ENCODE measurements at places on chromosomes 2 and 18.

DNA sequence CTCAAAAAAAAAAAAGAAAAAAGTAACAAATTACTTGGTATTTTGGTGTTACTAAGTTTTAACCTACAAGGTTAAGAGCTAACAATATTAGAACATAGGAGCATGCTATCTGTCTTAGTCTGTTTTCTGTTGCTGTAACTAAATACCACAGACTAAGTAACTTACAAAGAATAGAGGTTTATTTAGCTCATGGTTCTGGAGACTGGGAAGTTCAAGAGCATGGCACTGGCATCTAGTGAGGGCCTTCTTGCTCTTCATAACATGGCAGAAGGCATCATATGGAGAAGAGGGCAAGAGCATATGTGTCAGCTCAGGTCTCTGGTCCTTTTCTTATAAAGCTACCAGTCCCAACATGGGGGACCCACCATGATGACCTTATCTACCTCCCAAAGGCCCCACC, 36.5 kb downstream of the SMARCAL1 start:
- DNase-seq: no peak

GRCh38 chr2:9135822-9136558, 70.6 kb upstream of the ASAP2 start:
- no peak for DNase-seq

DNA sequence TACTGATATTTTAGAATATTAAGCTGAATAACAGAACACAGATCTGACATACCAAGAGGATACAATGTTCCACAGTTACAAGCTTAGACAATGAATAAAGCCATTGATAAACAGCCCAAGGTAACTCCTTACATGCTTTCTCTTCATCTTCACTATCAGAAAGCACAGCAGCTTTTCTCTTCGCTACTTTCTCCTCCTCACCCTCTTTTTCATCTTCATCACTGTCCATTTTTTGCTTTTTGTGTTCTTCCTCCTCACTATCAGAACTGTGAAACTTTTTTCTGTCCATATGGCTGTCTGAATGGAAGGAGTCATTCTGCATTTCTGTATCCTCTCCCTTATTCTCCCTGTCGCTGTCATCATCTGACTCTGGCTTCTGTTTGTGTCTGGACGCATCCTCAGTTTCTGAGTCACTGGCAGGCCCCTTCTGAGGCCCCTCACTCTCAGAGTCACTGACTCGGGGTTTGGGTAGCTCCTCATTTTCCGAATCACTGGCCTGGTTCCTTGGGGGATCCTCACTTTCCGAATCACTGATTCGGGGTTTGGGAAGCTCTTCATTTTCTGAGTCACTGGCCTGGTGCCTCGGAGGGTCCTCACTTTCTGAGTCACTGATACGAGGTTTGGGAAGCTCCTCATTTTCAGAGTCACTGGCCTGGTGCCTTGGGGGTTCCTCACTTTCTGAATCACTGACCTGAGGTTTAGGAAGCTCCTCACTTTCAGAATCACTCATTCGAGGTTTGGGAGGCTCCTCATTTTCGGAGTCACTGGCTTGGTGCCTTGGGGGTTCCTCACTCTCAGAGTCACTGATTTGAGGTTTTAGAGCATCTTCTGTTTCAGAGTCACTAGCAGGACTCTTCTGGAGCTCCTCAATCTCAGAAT, 21.5 kb downstream of the IWS1 start:
- DNase-seq: no peak

GRCh38 chr2:3485166-3485565, 34.2 kb downstream of the ADI1 start:
- DNase-seq: no peak

GRCh38 chr2:2146969-2147900, 183.8 kb downstream of the MYT1L start:
- DNase-seq: no peak

DNA sequence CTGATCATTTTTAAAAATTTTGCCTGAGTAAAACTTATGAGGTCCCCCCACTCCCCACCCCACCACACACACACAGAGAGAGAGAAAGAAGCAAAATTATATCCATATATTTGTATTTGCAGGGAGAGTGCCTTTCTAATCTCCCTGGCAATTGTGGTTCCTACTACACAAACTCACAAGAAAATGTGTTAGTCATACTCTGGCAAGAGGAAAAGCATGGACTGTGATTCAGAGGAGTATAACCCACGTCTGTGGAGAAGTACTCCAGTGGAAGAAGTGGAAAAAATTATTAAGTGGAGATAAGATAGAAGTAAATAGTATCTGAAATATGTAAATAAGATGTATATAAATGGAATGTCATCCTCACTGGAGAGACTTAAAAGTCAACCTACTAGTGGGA, 114.0 kb downstream of the DSEL start:
- no peak for DNase-seq

GRCh38 chr2:18803141-18803939, 214.0 kb upstream of the NT5C1B start:
- DNase-seq: no peak

DNA sequence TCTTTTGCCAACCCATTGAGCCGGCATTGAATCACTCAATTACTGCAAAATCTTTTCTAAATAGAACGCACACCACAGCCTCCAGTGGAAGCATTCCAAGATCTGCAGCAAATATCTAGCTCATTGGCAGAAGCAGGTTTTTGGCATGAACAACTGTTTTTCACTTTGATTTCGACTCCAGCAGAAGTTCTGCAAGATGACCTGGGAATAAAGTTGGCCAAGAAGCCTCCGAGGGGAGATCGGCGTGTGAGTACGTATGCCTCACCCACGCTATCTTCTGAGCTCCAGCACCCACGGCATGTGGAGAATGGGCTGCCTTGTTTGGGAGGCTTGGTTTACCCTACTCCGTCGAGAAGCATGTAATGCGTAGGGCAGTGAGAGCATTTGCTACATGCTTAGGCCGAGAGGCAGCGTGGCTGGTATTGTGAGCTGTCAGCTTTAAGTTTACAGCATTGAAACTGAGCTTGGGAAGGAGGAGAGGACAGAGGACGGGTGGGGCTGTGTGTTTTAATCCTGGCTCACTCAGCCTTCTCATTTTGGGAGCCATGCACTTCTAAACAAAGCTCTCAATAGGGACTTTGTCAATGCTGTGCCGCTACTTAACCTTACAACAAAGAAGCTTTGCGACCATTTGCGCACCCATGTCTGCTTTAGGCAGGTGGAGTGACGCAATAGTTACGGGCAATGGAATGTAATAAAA, 10.5 kb downstream of the PCARE start:
- DNase-seq: no peak

- DNase-seq: no peak
Measured at GRCh38 chr2:145228506-145228905, 708.6 kb upstream of the ZEB2 start.

- DNase-seq: no peak
Measured at GRCh38 chr2:218822622-218823021, 9.0 kb downstream of the PRKAG3 start.

GRCh38 chr18:45203677-45204076, 411.6 kb upstream of the SLC14A2 start:
- DNase-seq: no peak

DNA sequence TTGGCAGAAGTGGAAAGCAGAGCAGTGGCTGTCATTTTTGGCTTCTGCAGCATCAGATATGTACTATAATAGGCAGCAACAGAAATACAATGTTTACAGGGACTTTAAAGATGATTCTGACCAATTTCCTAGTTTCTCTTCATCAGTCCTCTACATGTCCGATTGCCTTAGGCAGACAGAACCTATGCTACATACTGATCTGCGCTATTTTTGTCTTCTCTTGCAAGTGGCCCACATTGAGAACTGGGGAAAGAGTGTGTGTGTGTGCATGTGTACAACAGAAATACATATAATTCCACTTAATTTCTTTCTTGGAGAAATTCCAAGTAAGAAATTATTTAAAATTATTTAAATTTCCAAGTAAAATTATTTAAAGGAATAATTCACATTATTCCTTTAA, 77.1 kb upstream of the CHRNA1 start:
- DNase-seq: no peak

GRCh38 chr2:47554311-47554905, 151.5 kb downstream of the MSH2 start:
- DNase-seq: no peak

GRCh38 chr2:28343184-28343942, 49.3 kb upstream of the FOSL2 start:
- no peak for DNase-seq

DNA sequence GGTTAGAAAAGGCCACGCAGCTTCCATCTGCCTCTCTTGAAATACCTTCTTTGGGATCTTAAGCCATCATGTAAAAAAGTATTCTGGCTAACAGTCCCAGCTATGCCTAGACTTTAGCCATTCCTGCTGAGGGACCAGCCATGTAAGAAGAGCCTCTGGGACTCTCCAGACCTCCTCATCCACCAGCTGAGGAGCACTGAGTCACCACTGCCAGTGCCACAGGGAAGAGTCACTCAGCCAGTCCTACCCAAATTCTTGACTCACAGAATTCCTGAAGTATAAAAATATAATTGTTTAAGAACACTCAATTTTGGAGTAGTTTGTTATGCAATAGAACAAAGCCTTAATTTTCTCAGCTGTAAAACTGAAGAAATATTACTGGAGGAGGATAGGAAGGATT, 436.7 kb downstream of the ZEB2 start:
- no peak for DNase-seq

GRCh38 chr2:9982248-9982647, 30.8 kb downstream of the GRHL1 start:
- DNase-seq: no peak

GRCh38 chr18:76455003-76455676, 39.9 kb downstream of the ZNF516 start:
- no peak for DNase-seq

DNA sequence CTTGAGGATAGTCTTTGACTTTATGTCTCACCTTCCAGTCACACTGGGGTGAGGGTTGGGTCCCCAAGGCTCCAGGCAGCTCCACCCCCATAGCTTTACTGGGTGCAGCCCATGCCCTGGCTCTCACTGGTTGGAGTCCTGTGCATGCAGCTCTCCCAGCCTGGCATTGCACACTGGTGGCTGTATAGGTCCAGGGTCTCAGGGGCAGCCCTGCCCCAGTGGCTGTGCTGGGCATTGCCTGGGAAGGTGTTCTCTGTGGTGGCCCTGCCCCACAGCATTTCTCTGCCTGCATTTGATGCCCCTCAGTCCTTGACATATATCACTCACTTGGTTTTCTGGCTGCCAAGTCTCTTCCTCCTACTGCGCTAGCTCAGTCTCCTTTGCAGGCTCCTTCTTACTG, 21.2 kb downstream of the MPHOSPH10 start:
- DNase-seq: no peak

DNA sequence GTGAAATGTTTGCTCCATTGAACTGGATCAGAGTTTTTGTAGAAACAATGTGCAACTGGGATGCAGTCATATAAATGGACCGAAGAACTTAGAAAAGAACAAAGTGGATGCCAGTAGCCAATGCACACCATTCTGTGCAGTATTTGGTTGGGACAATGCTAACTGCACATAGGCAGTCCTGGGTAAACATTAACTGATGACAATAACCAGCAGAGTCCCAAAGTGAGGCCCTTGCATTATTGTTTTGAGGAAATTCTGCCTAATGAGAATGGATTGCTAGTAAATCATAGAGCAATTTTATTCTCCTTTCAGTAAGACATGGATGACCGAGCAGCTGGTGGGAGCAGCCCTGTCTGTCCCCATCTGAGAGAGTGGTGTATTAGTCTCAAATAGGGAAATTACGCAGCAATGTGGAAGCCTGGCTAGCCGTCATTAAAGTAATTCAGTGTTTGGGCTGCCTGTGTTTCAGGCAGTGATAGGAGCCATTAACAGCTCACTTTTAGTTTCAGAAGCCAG, 94.9 kb downstream of the KCTD1 start:
- no peak for DNase-seq

GRCh38 chr2:181005326-181005655, 24.9 kb downstream of the UBE2E3 start:
- no peak for DNase-seq

DNA sequence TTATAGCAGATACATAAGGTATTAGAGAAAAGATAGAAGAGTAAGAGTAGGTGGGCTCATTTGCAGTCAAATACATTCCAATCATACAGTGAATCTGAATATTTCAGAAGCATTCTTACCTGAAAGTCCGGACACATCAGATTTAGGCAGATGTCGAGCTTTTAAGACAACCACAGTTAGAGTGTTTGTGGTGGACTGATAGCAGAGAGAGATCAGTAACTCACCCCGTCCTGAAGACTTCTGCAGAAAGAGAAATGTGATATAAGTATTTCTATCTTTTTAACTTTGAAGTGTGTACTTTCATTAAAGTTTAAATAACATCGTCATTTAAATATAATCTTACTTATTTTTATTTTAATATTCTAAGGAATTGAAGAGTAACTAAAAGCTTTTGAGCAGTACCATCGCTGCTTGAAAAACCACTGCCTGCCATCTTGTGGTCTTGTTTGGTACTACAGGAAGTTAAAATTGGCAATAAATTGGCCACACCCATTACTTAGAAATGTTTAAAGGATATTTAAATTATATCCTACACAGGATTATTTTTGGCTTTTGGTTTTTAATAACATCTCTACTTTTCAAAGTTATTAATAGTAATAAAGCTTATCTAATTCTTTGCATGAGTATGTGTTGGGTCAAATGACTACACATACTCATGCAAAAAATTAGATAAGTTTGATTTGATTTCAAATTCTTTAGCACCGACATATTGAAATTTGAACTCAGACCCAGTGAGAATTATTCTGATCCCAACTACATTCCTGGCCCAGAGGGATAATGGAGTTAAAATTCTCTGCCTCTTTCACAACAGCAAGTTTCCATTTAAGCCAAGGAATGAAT, 5.5 kb downstream of the SYT4 start:
- peak; percentile 74 for DNase-seq

- DNase-seq: no peak
Measured at GRCh38 chr2:3246928-3247714, 130.5 kb downstream of the EIPR1 start.

- DNase-seq: no peak
Measured at GRCh38 chr18:57589161-57589560, 2.7 kb upstream of the FECH start.

- no peak for DNase-seq
Measured at GRCh38 chr18:28382215-28382879, 205.4 kb upstream of the CDH2 start.

DNA sequence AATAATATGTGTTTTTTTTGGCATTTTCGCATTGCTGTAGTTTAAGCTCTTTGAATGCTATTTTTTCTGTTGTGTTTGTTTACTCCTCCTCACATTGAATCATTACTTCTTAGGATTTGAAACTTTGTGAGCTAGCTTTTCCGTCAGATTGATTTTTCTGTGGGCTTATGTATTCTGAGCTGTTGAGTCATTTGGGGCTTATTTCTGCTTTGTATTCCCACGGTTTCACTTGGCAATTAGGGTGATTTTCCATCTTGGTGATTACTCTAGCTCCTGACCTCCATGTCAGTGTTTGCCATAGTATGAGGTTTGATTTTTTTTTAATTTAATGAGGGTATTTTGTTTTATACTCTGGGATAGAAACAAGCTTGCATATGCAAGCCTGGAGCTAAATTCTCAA, 200.0 kb downstream of the CCDC102B start:
- no peak for DNase-seq

DNA sequence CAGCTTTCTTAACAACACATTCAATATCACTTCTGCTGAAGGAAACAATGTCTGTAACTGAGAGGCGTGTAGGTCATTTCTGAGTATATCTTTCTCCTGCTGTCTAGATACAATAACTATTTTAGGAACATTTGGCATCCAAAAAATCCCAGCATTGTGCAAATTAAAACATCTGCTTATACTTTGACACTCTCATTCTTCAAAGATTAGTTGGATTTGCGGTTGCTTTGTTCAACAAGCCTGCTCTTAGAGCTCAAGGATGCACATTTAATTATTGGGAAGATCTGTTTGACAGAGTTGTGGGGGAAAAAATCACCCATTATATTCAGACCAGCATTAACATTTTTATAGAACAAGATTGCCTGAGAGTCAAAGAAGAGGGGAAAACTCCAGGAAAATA, 449.5 kb upstream of the HNRNPA3 start:
- DNase-seq: no peak
